Tibial nerve (tissue), 4 donors: ENCODE measurements at places on chromosomes 6 and 20.

DNA sequence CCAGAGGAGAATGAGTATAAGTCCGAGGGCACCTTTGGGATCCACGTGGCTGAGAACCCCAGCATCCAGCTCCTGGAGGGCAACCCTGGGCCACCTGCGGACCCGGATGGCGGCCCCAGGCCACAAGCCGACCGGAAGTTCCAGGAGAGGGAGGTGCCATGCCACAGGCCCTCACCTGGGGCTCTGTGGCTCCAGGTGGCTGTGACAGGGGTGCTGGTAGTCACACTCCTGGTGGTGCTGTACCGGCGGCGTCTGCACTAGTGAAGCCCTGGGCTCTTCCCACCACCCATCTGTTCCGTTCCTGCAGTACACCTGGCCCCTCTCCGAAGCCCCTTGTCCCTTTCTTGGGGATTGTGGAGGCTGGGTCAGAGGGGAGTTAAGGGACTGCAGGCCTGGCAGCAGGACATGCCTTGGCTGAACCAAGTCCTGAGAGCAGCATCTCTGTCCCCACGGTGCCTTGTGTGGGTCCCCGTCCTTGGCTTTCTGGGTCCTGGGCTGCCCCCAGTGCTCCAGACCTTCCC is 19.3 kb downstream of the MAVS start:
- no peak for DNase-seq

- no peak for DNase-seq
Measured at GRCh38 chr6:136701045-136701444, 91.2 kb downstream of the MAP3K5 start.

DNA sequence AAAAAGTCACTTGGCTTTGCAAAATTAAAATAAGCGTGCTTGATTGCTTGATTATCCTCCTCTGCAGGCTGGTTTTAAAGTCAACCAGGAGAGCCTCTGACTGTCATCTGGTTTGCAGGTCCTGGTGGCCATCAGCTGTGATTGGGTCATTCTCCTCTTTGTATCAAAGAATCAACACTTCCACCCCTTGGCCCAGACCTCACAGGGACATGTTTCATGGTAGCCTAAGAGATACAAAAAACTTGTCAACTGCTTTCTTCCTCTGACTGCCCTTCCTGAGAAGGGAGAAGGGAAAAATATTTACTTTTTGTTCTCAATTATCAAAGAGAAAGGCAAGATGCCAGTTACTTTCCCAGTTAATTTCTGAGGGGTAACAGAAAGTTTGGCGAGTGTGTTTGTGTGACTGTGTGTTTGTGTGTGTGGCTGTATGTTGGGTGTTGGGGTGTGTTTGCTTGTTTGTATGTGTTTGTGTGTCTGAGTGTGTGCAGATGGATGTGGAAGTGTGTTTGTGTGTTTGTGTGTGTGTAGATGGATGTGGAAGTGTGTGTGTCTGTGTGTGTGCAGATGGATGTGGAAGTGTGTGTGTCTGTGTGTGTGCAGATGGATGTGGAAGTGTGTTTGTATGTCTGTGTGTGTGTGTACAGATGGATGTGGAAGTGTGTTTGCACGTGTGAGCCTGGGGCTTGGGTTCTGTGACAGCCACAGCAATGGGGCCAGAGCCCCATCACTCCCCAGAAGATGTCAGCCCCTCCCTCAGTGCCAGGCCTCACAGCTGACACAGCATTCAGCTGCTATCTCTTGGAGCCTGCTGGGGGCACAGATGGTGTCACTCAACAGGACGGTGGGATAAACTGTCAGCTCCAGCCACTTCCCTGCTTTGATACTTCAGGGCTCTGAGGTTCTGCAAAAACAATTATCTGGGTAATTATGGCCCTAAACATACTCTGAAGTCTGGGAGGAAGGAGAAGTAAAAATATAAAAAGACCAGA is 98.6 kb upstream of the RNF24 start:
- no peak for DNase-seq

DNA sequence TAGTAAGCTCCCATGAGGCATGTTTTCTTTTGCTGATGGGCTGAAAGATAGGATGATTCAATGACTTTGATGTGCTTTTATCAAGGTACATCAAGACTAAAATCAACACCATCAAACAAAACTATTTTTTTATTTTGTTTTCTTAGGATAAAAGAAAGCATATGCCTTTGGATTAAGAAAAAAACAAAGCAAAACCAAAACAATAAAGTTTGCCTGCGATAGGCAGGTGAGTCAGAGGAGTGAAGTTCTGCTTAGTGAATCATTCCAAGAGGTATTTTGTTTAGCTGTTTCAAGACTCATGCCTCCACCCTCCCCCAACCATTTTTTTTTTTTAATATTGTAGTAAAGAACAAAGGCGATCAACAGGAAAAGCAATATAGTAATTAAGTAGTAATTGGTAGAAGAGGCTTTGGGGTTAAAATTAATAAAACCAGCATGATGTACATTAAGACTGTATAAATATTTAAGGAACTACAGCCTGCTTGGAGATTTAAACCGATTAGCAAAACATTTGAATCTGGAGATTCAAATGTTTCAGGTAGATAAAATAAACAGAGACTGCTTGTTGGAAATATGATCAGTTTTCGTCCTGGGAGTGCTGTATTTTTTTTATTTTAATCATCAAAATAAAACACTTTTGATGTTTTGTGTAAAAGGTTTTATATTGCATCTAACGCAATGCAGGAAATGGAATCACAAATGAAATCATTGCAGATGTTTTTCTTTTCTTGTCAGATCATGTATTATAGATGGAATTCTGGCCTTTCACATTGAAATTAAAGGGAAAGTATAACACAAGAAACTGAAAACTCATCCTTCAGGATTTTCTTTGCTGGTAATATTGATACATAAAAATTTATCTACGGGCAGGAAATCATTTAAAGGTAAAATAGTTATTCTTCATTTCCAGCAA is 482.3 kb upstream of the MANEA start:
- DNase-seq, result no peak

DNA sequence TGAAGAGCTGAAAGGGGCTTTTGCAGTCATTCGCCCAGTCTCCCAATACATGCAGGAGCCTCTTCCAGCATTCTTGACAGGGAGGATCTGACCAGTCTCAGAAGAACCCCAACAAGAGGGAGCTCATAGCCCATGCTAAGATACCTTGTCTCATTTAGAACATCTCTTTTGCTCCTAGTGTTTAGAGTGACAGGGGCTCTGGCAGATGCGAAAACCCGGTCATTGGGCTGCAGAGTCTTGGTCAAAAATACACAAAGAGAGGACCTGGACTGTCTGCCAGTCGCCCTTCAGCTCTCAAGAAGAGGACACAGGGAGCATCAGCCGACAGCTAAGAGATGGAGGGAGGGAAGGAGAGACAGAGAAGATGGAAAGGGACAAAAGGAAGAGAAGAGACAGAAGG is 700 bp downstream of the GUCA1B start:
- no peak for DNase-seq

DNA sequence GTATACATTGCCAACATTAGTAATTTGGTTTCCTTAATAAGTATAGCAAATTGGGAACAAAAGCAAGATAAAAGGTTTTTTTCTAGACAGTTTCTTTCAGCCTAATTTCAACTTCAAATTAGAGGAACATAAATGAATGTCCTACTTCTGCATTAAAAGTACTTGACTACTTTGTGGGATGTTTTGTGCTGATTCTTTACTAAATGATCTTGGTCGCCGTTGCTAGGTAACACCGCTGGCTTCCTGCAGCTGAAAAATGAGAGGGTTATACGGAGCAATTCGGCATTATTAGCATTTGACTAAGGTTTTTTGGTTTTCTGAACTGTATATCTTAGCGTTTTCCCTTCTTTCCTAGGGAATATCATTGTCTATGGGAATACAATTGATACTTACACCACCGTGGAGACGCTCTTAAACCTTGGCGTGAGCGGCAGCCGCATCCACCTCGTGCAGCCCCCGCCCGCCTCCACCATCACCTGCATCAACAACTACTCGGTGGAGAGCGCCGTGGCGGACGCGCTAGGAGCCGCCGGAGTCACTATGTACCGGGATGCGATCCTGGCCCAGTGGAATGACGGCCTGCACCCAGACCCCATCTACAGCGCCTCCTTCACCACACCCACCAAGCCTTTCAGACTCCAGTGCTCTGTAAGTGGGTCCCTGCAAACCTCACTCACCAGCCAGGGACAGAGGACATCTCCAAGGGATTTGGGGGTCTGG is 90.9 kb upstream of the INSM1 start:
- DNase-seq, result no peak

- no peak for DNase-seq
Measured at GRCh38 chr20:15332711-15333160, 995.3 kb upstream of the FLRT3 start.

- DNase-seq, result no peak
Measured at GRCh38 chr6:139577763-139578604, 203.5 kb upstream of the CITED2 start.

DNA sequence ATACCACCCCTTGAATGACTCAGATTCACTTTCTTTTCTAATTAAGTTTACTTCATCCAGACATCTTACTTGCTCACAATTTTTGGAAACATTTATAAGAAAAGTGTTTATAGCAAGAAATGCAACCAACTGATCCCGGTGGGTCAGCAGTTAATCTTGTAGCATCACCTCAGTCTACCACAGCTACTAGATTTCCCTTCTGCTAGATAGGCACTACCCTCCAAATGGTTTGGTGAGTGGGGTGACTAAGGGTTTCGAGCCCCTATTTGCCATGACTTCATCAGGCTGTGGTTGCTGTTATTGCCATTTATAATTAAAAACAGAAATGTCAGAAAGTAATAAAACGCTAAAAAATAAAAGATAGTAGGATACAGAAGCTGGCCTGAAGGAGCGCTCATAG is 930.1 kb upstream of the GJE1 start:
- DNase-seq, result no peak

- no peak for DNase-seq
Measured at GRCh38 chr6:12785301-12785700, 68.7 kb downstream of the PHACTR1 start.

- DNase-seq, result no peak
Measured at GRCh38 chr6:24329022-24329421, 28.8 kb downstream of the DCDC2 start.

DNA sequence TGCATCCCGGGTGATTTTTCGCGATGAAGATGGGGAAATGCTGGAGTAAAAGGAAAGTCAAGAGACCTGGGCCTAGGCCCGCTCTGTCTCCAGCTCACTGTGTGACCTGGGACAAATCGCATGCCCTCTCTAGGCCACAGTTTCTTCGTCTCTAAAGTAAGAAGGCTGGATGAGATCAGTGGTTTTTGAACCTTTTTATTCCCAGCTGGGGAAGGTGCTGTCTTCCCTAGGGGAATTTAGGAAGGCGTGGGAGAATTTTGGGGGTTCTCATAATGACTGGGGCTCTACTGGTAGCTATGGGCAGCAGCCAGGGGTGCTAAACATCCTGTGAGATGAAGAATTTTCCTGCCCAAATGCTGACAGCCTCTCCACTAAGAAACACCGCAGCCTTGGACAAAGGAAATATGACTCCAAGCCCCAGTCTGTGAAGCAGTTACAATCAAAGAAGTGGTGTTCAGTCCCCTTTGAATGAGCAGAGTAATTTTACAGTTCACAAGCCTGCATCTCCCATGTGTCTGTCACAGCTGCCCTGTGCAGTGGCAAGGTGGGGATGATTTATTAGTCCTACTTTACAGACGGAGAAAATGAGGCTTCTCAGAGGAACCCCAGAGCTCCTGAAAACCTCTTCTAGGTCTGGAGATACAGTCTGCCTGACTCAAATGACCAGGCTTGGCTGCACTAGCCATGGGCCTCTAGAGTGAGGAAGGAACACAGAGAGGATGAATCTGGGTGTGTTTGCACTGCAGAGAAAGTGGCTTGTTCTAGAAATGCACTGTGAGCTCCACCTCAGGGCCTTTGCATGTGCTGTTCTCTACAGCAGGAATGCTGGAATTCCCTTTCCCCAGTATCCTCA is 57.2 kb downstream of the RAB44 start:
- no peak for DNase-seq

DNA sequence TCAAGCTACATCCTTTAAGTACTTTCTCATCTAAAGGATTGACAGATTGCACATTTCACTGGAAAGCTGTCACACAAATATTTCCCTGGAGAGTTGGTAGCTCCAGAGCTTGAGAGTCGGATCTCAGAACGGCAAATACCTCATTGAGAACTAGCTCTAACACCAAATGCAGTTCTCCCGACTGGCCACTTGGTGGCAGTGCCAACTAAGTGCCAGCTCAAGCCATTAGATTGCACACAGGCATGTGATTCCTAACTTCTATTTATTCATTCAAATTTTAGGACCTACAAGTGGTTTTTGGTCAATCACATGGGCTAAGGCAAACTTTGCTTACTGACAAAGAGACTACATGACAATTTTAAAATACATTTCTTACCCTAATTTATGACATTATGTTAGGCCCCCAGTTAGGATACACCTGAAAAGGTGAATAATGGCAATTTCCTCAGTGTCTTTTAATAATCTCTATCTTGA is 7.9 kb upstream of the MCHR2 start:
- no peak for DNase-seq

- DNase-seq, result no peak
Measured at GRCh38 chr6:144295981-144296767, 11.0 kb downstream of the UTRN start.

- DNase-seq, result no peak
Measured at GRCh38 chr6:155078331-155078745, 83.2 kb downstream of the TIAM2 start.

GRCh38 chr6:52297433-52297832 is 12.9 kb upstream of the MCM3 start:
- no peak for DNase-seq

DNA sequence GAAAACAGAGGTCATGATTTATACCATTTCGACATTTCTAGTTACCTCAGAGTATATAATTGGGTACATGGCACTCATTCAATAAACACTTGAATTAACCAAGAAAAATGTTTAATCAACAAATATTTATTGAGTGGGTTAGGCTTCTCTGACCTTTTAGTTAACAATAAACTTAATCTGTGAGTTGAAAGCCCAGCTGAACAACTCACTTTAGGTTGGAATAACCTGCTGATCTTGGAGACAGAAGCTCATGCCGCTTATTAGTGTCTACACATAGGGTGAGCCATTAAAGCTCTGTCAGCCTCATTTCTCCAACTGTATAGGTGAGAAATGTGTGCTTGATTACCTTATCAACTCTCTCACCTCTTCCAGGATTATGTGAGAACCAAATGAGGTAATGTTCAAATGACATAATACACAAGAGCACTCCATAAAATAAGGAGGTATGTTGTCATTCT is 98.2 kb upstream of the DTNBP1 start:
- DNase-seq, result no peak

DNA sequence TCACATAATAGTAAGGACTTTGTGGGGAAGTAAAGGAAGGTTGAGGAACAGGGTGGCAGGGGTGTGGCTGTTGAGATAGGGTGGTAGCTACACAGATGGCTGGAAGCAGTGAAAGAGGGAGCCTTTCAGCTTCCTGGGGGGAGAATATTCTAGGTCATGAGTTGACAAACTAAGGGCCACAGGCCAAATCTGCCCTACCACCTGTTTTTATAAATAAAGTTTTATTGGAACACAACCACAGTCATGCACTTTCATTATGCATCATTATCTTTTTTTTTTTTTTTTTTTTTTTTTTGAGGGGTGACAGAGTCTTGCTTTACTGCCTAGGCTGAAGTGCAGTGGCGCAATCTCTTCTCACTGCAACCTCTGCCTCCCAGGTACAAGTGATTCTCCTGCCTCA is 243.1 kb downstream of the NFATC2 start:
- DNase-seq, result no peak
